ENCODE measurements at places on chromosomes 16 and 17.

DNA sequence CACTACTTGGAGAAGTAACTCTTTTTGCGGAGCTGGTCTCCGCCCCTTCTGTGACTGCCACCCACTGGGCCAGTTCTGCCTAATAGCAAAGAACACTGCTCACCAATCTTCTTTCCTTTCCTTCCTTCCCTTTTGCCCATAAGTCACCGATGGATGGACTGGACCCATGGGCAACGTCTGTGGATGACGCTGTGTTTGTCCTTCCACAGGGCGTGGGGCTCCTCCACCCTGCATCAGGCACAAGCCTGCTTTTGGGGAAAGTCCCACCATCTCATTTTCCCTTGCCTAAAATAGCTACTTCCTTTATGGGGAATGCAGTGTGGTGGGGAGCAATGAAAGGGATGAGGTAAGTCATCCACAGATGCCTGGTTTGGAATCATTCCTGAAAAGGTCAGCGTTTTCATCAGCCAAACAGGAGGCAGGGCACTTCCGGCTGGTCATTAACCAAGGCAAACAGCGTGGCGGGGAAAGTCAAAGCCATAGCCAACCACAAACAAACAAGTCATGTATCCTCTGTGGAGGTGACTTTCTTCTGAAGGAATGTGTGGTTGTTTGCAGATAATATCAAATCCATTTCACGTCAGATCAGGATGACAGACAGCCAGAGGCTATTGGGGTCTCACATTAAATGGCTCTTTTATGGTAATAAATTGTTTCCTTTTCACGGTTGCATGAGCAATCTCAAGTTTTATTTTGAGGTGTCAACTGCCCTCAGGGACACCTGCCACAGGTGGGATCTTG lies 30.7 kb upstream of the MED9 start:
- DNase-seq: peak; percentile 34

DNA sequence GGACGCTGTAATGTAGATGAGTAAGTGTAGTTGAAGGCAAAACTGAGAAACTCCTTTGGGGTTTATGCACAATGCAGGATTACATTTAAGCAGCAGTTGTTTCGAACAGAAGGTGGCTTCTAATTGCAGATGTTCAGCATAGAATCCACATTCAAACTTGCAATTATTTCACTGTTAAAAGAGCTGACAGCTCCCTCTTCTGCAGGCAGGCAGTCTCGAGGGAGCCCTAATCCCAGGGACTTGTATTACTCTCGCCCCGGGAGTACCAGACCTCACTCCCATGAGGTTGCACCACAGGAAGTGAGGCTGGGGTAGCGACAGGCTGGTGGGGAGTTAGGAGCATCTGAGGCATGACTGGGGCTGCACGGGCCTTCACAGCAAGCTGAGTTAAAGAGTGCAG lies 484.3 kb upstream of the EEF2KMT start:
- no peak for DNase-seq

DNA sequence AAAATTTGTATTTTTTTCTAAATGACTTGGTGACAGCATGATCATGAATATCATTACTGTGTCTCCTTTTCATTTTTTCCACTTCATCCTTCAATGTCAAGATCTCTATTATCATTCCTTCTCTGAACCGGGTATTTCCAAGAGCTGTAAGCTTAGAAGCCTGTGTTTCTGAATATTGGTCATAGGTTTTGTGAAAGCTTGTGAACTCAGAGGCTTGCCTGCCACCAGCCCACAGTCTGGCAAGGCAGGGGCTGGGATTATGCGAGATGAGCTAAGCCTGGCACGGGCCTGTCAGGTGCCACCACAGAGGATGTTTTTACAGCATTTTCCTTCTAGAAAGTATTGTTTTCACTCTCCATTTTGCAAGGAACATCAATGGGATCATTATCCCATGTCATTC lies 92.8 kb downstream of the MYH10 start:
- no peak for DNase-seq

DNA sequence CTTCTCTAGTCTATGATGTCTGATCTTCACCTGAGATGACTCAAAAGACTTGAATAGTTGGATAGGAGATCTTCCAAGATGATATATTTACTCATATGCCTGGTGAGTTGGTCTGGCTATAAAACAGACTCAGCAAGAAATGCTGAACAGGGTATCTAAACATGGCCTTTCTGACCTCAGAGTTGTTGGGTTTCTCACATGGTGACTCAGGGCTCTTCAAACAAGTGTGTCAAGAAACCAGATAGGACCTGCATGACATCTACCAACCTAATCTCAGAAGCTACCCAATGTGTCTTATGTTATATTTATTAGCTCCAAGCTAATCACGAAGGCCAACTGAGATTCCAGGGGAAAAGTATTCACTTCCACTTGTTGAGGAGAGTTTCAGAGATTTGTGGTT lies 1477.3 kb downstream of the CDH8 start:
- no peak for DNase-seq

DNA sequence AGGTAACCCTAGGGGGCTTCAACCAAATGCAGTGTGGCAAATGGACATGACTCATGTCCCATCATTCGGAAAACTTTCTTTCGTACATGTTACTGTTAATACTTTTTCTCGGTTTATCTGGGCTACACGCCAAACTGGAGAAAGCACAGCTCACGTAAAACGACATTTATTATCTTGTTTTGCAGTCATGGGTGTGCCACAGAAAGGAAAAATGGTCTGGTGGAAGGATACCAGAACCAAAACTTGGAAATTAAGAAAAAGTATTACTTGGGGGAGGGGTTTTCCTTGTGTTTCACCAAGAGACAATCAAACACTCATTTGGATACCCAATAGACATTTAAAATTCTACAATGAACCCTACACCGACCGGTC lies 23.6 kb downstream of the ALOX15B start:
- DNase-seq: no peak
